CD4-positive, alpha-beta T cell treated with Interleukin-2 at 100 ng/mL for 4 hours (primary cell): ENCODE measurements at places on chromosomes 7 and 10.
A peak's percentile ranks its signal among the peaks of the same experiment; 100 is the strongest.

GRCh38 chr10:61153771-61154170 lies 209.8 kb upstream of the RHOBTB1 start:
- no peak for DNase-seq

DNA sequence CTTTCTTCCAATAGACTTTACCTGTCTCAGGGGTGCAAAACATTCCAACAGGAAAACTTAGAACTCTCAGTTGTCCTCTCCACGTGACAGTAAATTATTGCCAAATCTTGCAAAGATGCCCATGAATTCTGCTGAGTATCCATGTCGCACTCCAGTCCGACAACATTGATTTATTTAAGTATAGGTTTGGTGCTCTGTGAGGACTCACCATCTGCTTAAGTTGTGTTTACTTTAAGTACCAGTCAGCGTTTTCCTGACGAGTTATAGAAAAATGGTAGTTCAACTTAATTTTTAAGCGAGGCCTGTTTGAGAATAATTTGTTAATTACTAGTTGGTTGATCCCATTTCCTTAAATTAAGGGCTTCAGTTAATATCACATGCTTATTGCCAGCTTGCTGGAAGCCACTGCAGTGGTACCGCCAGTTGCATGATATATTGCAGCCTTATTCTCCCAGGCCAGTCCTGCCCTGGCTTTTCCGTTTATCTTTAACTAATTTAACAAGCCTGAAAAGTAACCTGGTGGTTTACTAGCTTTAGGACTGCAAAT lies 27.8 kb downstream of the CREB5 start:
- no peak for DNase-seq

- no peak for DNase-seq
These were observed 355.0 kb downstream of the GLRX3 start for GRCh38 chr10:130491011-130491692.

- no peak for DNase-seq
These were observed 2.3 kb upstream of the MIOS start for GRCh38 chr7:7564323-7564780.

DNA sequence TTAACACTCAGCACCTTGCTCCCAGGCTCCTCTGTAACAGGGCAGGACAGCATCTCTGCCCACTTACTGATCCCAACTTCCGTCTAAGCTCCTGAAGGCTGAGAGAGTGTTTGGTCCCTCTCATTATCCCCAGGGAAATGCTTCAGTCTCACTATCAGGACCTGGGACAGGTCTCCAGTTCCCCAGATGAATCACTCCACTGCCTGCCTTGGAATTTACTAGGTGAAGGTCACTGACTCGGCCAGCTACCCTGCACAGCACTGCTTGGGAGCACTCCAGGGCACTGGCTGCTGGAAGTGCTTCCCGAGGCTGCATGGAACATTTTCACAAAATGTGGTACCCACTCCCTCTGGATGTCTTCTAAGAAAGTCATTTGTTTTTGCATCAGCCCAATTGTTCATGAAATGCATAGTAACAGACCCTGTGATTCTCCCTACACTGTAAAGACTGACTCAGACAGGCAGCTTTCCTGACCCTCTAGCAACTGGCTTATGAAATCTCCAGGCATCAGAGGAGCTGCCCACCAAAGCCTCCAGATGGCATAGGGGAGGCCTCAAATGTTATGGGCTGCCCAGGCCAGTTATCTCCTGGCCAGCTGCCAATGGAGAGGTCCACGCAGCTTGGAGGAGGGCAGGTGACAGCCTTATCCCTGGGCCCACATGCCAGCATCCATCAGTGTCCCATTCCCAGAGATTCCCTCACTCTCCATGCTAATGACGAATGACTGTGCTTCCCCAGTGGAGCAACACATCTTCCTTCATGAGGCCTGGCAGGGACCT lies 89.1 kb downstream of the GFRA1 start:
- no peak for DNase-seq

DNA sequence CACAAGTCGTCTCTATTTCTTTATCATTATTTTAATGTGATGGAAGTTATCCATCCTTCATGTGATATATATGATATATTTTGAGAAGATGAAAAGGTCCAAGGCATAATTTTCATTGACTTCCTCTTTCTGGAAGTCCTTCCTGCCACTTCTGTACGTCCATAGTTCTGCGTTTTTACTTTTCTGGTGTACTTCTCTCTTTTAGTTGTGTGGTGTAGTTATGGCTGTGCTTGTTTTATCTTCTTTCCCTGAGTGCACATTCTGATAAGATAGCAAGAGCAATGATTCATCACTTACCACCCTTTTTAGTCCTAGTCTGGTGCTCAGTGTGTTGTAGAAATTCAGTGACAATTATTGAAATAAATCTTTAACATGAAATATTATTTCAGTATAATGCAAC lies 231.3 kb upstream of the FERD3L start:
- no peak for DNase-seq

GRCh38 chr10:130351466-130352290 lies 215.5 kb downstream of the GLRX3 start:
- no peak for DNase-seq

GRCh38 chr7:121005996-121006584 lies 17.6 kb downstream of the CPED1 start:
- DNase-seq = no peak

DNA sequence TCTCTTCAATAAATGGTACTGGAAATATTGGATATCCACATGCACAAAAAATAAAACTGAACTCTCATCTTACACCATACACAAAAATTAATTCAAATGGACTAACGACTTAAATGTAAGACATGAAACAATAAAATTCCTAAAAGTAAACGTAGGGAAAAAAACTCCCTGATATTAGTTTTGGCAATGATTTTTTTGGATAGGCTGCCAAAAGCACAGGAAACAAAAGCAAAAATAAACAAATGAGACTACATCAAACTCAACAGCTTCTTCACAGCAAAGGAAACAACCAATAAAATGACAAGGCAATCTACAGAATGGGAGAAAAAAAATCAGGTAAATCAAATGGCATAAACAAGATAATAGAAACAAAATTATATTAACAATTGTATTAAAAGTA lies 65.7 kb downstream of the ORC5 start:
- DNase-seq = no peak

DNA sequence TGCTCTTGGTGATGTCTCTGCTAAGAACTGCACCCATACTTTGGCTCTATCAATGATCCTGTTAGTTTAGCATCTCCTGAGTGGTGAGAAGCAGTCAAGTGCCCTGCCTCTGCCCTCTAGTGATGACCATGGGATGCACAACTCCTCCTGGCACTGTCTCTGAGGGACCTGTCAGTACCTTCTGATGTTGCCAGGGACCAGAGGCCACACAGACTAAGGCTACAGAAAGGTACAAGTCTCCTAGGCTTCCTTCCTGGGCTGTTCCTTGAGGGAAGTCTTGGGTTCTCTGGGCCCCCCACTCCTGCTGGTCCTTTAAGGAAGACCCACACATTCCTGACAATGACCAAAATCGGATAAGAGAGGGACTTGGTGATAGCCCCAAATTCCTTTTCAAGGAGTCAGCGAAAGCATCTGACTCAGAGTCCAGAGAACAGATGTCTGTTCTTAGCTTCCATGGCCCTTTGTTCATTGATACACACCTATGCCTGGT lies 15.3 kb downstream of the NKX2-3 start:
- peak; percentile 8 for DNase-seq

DNA sequence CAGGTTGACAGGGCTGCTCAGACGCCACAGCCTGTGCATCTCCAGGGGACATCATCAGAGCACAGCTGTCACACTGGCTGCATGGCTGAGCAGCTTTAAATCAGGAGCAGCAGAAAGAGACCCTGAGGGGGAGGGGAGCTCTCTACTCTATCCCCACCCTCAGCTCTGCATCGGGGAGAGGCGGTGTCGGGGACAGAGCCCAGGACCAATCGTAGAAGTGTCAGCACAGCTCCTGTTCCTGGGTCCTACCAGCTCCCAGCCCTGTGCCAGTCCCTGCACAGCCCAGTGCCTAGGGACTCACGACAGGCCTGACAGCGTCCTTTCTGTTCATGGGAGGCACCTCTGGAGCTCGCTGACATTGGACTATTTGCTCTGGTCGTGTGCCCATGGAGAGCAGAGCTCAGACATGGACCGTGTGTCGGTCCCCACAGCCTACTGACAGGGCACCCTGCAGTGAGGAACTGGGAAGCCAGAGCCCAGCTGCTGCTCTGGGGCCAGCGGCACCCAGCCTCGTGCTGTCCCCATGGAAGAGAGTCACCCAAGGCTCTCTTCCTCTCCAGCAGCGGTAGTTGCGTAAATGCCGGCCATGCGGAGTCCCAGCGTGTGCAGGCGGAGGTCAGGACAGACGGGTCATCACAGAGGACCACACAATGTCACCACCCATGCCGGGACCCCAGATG lies 20.4 kb upstream of the ANTXRL start:
- no peak for DNase-seq

GRCh38 chr10:75450644-75451640 lies 19.5 kb downstream of the LRMDA start:
- no peak for DNase-seq

DNA sequence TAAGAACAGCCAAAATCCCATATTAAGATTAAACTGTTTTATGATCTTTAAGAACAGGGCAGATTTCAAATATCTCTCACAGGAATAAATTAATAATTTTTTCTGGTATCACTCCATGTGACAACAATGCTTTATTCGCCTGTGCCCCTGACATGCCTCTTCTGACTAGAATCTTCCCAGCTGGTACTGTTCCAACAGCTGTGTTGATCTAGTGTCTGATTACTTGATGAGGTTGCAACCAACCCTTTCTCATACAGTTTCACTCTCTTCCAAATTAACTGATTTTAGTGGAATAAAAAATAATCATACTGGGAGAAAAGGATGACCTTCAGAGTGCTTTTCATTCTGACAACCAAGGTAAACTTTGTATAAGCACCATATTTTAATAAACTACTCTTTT lies 151.9 kb downstream of the CHRM2 start:
- DNase-seq = no peak

GRCh38 chr10:30098629-30099028 lies 39.2 kb upstream of the JCAD start:
- DNase-seq = no peak

- DNase-seq = no peak
These were observed 844 bp downstream of the XPNPEP1 start for GRCh38 chr10:109922358-109922975.

DNA sequence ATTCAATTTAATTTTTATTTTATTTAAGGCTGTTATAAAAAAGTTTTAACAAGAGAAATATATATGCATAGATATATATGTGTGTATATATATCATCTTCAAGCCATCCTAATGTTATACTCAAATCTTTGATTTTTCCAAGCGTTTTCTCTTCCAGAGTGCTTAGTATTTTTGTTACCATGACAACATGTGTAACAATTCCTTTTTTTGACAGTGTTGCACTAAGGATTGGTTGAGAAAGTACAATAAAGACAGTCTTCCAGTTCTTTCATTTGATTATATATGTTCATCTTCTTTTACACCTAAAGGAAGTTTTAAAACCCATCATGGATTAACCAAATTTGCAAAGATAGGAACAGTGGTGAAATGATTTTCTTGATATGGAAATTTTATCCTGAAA lies 171.7 kb downstream of the KLF6 start:
- no peak for DNase-seq

- DNase-seq = no peak
These were observed 87.4 kb upstream of the DDC start for GRCh38 chr7:50652400-50653125.

DNA sequence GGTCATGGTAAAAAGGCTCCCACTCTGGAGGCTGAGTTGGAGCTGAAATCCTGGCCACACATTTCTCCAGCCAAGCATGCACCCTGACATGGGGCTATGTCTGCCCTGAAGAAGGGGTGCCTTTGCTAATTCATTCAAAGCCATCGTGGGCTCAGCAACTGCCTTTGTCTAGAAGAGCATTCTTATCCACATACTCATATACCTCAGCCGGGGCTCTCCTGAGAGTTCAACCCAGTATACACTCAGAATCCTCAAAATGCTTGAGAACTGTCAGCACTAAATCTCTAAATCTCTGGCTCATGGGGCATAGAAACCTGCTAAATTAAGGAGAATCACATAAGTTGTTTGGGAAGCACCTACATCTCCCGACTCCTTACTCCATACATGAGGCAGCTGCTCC lies 89.3 kb downstream of the MRPL32 start:
- DNase-seq = no peak

DNA sequence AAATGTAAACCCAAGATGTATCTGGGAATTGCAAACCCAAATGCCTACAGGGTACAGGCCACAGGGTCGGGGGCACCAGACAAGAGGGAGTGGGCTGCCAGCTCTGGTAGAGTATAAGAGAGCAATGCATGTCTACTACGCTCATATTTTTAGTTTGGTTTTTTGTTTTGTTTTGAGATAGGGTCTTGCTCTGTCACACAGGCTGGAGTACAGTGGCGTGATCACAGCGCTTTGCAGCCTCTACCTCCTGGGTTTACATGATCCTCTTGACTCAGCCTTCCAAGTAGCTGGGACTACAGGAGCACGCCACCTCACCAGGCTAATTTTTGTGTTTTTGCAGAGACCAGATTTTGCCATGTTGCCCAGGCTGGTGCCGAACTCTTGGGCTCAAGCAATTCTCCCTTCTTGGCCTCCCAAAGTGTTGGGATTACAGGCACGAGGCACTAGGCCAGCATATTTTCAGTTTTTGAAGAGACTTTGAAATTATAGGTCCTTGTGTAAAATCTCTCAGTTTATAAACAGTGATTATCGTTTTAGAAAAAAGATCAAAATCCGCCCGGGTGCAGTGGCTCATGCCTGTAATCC lies 11.1 kb upstream of the IL15RA start:
- DNase-seq = no peak

DNA sequence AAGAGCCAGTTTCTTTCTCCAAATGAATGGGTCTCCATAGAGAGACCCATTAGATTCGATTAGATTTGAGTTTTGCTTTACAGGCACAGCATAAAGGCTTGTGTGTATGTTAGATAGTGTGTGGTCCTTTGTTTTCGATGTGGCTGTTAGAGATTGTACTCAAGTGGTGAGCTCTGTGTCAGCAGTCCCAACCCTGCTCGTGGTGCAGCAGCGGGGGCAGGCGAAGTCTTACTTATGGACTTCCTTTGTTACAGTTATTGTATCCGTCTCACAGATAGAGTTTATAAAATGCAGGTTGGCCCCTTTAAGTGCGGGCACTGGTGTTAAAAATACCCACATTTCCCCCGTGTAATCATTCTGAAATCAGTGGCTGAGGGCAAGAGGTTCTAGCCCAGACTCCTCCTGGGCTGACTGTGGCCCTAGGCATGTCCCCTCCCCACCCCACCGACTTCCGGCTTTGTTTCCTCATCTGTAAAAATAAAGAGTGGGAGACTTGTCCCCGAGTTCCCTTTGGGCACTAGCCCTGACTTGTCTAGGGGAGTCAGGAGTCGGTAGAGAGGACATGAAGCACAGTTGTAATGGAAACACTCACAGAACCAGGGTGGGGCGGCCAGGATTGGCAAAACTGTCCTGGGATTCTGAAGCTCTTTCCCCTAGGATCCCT lies 28.6 kb downstream of the MTURN start:
- peak; percentile 29 for DNase-seq

- no peak for DNase-seq
These were observed 69.3 kb downstream of the HIPK2 start for GRCh38 chr7:139708541-139708940.

GRCh38 chr7:156021471-156021870 lies 209.2 kb upstream of the SHH start:
- no peak for DNase-seq
